Prostate gland (tissue), 2 donors: ENCODE measurements at places on chromosomes 13 and 19. TPM values are rescaled to one million over a fixed set of nuclear protein-coding genes. Genes with fewer than 3 reads are reported as not detected.

GRCh38 chr19:45547965-45548609 is 36.5 kb downstream of the OPA3 start:
- DNase-seq = peak; percentile 77

DNA sequence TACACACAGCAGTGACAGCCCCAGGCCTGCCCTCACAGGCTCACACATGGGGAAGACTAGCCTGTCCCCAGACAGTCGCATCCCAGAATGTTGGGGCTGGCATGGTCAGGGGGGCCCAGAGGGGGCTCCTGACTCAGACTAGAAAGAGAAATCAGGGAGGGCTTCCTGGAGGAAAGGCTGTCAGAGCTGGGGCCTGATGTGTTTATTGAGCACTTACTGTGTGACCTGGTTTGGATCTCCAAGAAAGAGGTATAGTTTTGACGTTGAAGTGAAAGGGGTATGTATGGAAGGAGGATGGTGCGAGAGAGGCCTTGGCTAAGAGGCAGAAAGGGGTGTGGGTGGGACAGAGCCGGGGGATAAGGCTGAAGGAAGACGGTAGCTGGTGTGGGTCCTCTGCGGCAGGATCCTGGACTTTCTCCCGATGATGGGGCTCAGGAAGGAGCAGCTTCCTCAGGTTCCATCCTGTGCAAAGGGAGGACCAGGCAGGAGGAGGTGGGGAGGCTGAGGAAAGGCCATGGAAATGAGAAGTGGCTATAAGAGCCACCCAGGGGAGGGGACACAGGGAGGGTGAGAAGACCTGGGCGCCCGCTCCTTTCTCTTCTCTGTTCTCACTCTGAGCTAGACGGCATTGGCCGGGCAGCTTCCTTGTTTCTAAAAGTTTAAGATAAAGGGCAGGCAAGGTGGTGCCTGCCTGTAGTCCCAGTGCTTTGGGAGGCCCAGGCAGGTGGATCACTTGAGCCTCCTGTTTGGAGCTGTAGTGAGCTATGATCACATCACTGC is 16.1 kb upstream of the BCL3 start:
- DNase-seq = no peak

DNA sequence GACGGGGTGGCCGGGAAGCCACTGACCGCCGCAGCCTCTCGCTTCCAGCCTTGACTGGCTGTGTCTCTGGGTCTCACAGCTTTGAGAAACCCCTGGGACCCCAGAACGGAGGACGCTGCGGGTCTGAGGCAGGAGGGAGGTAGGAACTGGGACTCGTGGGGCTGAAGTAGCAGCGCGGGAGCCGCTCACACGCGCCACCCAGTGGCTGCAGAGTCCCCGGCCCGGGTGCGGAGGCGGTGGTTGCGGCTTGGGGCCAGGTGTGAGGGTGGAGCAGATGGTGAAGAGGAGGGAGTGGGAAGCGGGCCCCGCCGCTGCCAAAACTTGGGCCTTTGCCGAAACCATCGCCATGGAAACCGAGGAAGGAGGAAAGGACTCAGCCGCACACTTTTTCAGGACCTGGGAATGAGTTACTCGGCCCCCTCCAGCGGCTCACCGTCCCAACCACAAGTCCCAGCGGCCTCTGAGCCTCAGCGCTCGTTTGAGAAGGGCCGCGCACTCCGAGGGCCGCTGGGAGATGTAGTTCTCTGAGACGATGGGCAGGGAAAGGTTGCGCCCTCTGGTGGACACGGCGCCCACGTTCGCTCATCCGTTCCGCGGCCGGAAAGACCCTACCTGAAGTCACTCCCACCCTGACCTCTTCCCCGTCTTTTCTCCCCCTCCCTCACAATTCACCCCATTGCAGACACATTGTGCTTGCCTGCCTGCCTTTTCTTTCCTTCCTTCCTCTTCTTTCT is 2.2 kb upstream of the SLC17A7 start:
- DNase-seq = peak; percentile 94

GRCh38 chr19:54523403-54523802 is 20.8 kb downstream of the LAIR2 start:
- no peak for DNase-seq

DNA sequence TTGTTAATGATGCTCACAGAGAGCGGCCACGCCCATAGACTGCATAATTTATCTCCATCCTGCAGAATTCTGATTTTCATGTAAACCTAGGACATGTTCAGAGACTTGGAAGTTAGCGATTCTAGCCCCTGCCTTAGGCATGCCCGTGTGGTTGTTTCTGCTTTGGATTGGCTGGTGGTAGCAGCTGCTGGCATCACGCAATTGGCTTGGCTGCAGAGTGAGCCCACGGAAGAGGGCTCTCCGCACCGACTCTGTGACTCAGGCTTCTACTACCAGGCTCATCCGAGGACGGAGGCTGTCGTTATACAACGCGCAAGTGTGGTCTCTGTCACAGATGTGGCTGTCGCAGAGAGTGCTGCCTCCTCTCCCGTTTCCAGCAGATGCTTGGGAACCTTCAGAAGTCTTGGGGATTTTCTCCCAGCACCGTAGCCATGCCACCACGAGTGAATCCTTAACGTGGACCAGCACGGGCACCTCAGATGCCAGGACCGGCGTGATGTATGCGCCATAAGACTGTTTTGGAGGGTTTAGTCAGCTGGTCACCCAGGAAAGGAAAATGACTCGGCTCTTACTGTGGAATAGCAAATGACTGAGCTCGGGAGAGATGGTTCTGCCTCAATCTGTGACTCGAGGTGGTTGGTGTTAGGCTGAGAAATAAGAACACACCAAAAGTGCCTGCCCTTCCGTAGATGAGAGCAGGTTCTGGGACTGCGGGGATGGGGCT is 61.0 kb upstream of the F7 start:
- DNase-seq = no peak

GRCh38 chr19:10913716-10914340 is 14.6 kb downstream of the YIPF2 start:
- no peak for DNase-seq

DNA sequence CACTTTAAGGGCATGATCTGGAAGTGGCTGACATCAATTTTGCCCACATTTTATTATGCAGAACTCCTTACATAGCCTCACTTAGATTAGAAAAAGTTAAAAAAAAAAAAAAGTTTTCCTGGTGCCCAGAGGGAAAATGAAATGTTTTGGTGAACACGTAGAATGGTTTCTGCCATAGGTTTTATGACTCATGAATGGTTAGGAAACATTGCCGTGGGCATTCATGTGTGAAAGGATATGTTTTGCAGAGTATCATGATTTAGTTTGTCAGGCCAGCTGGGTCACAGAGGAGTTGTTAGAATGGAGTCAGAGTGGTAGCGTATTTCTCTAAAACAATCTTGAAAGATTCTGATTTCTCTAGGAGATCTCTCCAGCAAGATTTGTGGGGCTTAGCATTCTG is 133.8 kb downstream of the MRPL57 start:
- no peak for DNase-seq

DNA sequence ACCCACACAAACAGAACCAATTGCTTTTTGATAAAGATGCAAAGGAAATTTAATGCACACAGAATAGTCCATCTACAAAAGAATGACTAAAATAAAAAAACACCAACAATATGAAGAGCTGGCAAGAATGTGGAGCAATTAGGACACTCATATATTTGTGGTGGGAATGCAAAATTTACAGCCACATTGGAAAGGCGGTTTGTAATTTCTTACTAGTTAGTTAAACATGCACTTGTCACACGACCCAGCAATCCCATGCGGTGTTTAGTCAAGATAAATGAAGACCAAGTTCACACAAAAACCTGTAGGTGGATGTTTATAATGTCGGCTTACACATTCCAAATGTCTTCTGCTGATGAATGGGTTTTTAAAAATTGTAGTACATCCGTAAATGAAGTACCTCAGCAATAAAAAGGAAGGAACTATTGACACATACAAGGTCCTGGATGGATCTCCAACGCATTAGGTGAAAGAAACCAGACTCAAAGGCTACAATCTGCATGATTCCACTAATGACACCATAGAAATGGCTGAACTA is 5.2 kb downstream of the GRTP1 start:
- no peak for DNase-seq

DNA sequence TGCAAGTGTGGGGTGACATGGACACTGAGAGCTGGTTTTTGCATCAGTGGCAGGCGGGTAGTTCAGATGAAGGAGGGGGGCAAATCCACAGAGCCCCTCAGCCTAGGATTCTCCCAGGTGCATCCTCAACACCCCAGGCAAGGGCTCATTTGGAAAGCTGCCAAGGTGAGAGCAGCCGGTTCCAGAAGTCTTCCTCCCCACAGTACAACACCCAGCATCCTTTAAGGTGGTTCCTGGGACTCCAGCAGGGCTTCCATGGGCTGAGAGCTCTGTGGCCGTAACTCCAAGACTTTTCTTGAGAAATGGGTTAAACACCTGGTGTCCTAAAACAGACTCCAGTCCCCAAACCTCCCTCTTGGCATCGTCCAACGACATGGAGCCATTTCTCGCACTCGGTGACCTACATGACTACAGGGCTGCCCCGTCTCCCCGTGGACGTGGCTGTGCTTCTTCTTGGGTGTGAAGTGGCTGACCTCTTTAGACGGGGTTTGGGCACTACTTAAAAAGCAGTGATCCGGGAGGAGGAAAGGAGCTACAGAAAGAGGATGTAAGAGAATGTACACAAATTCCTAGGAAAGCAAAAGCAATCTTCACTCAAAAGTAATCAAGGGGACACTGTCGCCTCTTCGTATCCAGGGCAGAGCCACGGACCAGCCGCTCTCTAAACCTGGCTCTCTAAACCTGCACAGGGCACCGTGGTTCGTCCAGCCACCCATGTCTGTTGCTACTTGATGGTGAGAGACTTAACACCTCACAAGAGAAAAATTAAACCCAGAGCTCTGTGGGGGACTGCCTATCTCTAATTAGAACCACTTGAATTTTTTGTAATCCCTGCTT is 25.5 kb downstream of the RANBP3 start:
- no peak for DNase-seq

DNA sequence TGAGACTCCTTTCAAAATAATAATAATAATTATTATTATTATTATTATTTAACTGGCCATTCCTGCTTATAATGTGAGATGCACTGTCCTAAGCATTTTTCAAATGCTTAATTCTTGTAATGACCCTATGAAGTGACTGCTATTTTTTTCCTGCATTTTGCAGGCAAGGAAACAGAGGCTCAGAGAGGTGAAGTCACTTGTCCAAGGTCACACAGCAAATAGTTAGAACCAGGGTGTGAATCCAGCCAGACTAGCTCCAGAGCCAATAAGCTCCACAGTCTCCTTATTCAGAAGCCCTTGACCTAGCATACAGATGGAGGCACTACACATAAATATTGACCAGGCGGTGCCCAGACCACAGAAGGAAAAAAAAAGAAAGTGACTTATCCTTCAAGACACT is 77.5 kb upstream of the CACNA1A start:
- DNase-seq = no peak

GRCh38 chr13:110186231-110186855 is 120.6 kb downstream of the COL4A1 start:
- DNase-seq = no peak

DNA sequence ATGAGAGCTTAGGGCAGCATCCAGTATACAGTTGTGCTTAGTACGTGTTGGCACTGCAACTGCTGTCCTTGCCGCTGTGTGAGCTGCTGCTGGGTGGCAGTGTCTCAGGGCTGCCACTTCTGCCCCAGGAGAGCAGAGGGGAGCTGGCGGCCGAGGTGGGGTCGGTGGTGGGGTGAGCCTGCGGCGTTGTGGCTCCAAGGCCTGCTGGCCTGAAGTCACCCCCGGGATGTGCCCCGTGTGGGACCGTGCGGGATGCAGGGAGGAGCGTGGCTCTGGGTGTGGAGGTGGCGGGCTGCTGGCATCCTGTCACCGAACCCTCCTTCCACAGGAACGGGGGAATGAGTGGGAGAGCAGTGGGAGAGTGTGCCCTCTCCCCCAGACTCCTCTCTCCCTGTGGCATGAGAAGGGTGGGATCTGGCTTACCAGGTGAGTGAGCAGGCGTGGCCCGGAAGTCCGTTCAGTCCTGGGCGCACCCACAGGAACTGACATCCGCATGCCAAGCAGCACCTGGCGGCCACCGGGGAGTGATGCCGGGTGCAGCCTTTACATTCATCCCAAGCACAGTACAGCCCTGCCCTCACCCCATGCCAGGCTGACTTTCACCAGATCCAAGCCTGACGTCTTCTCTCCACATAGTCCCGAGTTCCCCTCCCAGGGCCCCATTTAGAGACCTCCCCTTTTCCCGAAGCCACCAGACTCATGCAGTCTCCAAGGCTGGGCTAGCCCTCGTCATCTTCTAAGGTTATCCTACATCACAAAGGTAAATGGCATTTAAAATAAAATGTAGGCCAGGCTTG is 26.6 kb downstream of the MCF2L start:
- no peak for DNase-seq

DNA sequence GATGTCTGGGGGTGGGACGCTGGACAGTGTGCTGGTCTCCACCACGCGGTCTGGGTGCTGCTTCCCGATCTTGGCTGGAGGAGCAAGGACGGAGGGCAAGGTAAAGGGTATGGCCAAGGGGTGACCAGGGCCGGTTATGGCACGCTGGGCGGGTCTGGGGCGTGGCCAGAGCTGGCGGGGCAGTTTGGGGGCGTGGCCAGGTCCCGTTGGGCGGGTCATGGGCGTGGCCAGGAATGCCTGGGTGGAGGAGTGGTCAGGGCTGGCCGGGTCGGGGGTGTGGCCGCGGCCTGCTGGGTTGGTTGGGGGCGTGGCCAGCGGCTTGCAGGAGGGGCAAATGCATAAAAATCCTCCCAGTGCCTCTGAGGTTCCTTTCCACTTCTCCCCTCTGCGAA is 19.2 kb downstream of the GPX4 start:
- DNase-seq = peak; percentile 36

- no peak for DNase-seq
These were observed 5.7 kb downstream of the HOOK2 start for GRCh38 chr19:12769689-12770088.

DNA sequence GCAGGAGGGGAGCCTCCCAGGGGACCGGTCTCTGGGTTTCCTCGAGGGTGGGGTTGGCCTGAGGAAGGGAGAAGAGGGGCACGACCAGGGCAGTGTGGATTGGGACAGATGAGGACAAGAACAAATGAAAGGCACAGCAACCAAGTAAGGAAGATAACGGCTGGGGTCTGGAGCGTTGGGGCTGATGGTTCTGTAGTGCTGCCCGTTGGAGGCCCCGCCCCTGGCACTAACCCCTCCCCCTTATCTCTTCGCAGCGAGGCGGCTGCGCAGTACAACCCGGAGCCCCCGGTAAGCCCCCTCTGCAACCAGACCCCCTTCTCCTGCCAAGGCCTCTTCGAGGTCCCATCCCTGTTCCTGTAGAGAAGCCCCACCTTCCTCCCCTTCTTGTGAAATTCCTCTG is 2.2 kb downstream of the CAPNS1 start:
- DNase-seq = no peak

GRCh38 chr13:22120646-22121045 is 449.8 kb downstream of the FGF9 start:
- no peak for DNase-seq

- no peak for DNase-seq
These were observed 19.1 kb downstream of the WDR88 start for GRCh38 chr19:33150852-33151518.

Gene METTL21C
- total RNA-seq = not detected

Gene KLF2
- total RNA-seq = 19.8 TPM

Gene TIMM44
- total RNA-seq = 83.4 TPM

Gene GPR12
- not detected for total RNA-seq

Gene PNKP
- total RNA-seq = 64.9 TPM

Gene PDCD5
- 106 TPM for total RNA-seq

Gene WASF3
- total RNA-seq = 10.3 TPM

Gene ZNF234
- 7.0 TPM for total RNA-seq
